ENCODE measurements at places on chromosomes 3 and 15. TPM values are rescaled to one million over a fixed set of nuclear protein-coding genes. Genes with fewer than 3 reads are reported as not detected.

DNA sequence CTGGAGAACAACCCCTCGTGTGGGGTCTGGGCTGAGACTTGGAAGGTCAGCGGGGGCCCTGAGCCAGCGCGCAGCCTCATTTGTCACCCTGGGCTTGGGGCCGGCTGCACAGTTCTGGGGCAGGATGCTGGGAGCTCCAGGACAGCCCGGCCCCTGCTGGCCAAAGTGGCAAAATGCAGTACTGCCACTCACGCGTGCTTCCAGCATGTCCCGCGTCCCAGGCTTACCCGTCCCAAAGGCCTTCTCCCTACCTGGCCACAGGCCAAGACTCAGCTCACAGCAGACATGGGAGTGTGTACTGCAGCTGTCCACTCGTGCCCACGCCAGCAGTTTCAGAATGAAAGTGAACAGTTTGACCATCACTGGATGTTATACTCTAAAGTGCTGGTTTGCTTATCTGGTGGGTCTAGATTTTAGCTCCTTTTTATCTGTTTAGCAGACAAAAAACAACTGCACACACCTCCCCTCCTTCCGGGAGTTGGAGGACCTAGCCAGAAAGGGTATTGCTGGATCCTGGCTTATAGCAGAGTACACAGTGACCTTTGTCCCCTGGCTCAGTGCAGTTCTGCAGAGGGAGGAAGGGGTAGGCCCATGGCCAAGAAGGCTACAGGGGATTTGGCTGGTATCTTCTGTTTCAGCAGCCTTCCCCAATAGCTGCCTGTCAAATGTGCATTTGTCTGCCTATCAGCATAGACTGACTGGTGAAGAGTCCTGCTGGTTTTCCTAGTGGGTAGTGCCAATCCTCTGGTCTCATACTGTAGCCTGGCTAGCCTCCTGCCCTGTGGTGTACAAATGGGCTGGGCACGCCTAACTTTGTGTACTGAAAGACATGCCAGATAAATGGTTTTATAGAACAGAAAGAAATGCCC, 23.2 kb upstream of the IP6K2 start:
- H3K27ac ChIP-seq: no peak overlapping the region
- H3K4me3 ChIP-seq: peak overlapping the region; percentile 57

DNA sequence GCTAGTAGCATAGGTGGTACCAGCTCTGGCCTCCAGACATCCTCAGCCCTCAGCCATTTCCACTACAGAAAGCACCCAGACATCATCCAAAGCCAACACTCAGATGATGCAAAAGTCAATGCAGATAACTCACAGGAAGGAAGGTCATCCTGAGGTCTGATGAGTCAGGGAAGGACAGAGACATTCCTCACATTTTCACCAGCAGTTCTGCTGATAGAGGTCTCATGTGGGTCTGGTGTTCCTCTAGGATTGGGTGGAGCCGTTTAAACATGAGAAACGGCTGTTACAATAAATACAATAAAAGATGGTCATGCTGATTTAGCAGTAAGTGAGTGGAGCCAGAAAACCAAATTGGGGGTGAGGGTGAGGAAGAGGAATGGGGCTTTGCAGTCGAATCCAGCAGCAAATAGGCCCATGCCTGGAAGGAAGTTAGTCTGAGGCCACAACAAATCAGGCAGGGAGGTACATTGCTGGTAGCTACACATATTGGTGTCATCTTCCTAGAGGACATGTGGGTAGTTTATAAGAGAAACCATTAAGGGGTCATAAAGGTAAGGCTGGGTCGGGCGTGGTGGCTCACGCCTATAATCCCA, 33.3 kb upstream of the FLNB start:
- DNase-seq: peak; percentile 71
- no peaks in the 10 kb centered on the region for H3K36me3 ChIP-seq
- peaks cover 10% of the 10 kb centered on the region for H3K4me1 ChIP-seq
- no peak overlapping the region for H3K4me3 ChIP-seq
- H3K27ac ChIP-seq: no peak overlapping the region

- H3K36me3 ChIP-seq: peaks cover 78% of the 10 kb centered on the region
- H3K4me1 ChIP-seq: no peaks in the 10 kb centered on the region
- no peaks in the 10 kb centered on the region for H3K27me3 ChIP-seq
- H3K27ac ChIP-seq: peak within 1 kb of the TSS; percentile 92
- no peak for DNase-seq
These were observed at the start of gene ABCF3 for GRCh38 chr3:184186184-184186901. ABCF3 (plus strand) TSS chr3:184186199; CDS start chr3:184186208, 9 bp downstream.

- peaks cover 13% of the 10 kb centered on the region for H3K4me1 ChIP-seq
- DNase-seq: peak; percentile 74
- no peaks in the 10 kb centered on the region for H3K36me3 ChIP-seq
- no peak overlapping the region for H3K4me3 ChIP-seq
These were observed 49.0 kb upstream of the SLC4A7 start for GRCh38 chr3:27533261-27533607.

DNA sequence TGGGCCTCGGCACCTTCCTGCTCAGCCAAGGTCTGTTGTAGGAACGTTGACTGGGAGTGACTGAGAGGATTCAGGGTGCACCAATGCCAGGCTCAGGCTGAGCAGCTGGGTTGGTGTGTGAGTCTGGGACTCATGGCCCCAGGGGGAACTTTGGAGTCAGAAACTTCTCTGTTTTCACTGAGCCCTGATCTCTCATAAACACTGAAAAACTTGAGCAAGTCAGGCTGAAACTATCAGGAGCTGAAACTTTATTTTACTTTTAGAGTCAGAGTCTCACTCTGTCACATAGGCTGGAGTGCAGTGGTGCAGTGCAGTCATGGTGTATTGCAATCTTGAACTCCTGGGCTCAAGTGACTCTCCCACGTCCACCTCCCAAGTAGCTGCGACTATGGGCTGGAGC, 3.0 kb downstream of the TRAK1 start:
- no peaks in the 10 kb centered on the region for H3K27me3 ChIP-seq
- H3K36me3 ChIP-seq: peaks cover 10% of the 10 kb centered on the region
- no peak for DNase-seq
- H3K4me1 ChIP-seq: peaks cover 4% of the 10 kb centered on the region
- H3K4me3 ChIP-seq: no peak overlapping the region

GRCh38 chr3:184399410-184399809, 19.6 kb downstream of the CHRD start:
- H3K4me1 ChIP-seq: peaks cover 3% of the 10 kb centered on the region
- no peaks in the 10 kb centered on the region for H3K36me3 ChIP-seq
- H3K27me3 ChIP-seq: peaks cover 14% of the 10 kb centered on the region
- H3K27ac ChIP-seq: no peak overlapping the region
- H3K4me3 ChIP-seq: peak overlapping the region; percentile 69
- peak; percentile 77 for DNase-seq

DNA sequence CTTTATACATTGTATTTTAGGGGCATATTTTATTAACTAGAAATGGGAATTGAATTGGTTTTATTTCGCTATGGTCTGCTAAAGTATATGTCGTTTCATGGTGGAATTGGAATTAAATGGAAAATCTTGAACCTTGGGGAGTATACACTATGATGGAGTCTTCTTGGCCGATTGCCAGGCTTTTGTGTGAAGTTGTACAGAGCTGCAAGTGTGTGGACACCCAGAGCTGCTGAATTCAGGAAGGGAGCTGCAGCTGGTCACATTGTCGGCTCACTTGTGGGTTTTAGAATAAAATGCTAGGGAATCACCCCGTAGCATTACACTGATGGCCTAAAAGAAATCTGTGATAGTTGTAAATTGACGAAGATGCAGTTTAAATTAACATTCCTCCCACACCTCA, 35.1 kb downstream of the USP3 start:
- H3K4me3 ChIP-seq: no peak overlapping the region
- DNase-seq: no peak
- no peak overlapping the region for H3K27ac ChIP-seq

DNA sequence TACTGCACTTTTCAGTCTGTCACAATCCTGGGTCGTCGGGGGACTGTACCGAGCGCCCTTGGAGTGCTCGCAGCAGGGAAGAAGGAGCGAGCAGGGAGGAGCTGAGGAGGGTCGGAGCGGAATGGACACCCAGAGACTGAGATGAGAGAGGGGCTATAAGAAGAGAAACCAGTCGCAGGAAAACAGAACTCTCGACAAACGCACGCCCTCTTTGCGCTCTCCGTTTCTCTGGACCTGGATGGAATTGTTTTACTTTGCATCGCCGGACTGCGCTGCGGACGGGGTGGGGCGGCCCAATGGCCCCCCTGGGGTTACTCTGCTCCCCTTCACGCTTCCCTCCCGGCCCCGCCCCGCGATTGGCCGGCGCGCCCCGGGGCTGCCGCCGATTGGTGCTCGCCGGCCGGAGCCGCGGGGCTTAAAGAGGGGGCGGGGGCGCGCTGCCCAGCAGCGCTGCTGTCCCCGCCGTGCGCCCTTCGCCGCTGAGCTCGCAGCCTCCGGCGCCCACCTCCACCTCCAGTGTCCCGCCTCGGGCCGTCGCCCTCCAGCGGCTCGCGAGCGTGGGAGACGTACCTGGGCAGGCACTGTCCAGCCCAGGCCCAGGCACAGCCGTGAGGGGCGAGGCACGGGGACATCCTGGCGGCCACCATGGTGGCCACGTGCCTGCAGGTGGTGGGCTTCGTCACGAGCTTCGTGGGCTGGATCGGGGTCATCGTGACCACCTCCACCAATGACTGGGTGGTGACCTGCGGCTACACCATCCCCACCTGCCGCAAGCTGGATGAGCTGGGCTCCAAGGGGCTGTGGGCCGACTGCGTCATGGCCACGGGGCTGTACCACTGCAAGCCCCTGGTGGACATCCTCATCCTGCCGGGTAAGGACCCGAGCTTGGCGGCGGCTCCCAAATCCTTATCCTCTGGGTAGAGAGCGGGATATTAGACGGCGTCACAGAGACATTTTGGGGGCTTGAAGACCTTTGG, at the start of gene CLDN11:
TSS of gene CLDN11 (plus strand) at position 447 of the 977 bp plus-strand sequence. CDS start at position 646, 199 bp downstream.
- peak within 1 kb of the TSS; percentile 53 for H3K4me3 ChIP-seq
- H3K36me3 ChIP-seq: no peaks in the 10 kb centered on the region
- H3K4me1 ChIP-seq: peaks cover 3% of the 10 kb centered on the region

DNA sequence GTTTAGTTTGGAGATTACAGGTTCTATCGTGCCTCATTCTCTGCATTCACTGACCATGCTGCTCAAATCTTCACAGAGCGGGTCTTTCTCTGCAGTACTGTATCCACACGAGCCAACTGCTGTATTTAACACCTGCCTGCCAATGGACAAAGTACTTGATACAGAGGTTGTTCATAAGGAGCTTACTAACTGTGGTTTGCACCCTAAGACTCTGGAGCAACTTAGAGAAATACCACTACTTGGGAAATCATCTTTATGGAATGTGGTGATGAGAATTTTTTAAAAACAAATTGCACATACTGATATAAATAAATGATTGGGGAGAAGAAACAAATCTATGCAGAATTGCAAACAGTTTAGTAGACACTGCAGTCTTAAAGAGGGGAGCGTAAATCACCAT, 90.0 kb downstream of the PPP2R3A start:
- no peak for DNase-seq
- no peak overlapping the region for H3K27ac ChIP-seq
- no peaks in the 10 kb centered on the region for H3K4me1 ChIP-seq
- H3K4me3 ChIP-seq: no peak overlapping the region

GRCh38 chr15:29773000-29773399, 49.3 kb downstream of the TJP1 start:
- H3K4me3 ChIP-seq: no peak overlapping the region
- peaks cover 46% of the 10 kb centered on the region for H3K36me3 ChIP-seq
- DNase-seq: no peak
- H3K27ac ChIP-seq: no peak overlapping the region
- no peaks in the 10 kb centered on the region for H3K4me1 ChIP-seq

GRCh38 chr3:117286488-117286887, 576.9 kb downstream of the TUSC7 start:
- no peaks in the 10 kb centered on the region for H3K27me3 ChIP-seq
- DNase-seq: no peak
- no peaks in the 10 kb centered on the region for H3K4me1 ChIP-seq
- no peak overlapping the region for H3K27ac ChIP-seq
- H3K36me3 ChIP-seq: no peaks in the 10 kb centered on the region
- no peak overlapping the region for H3K4me3 ChIP-seq

DNA sequence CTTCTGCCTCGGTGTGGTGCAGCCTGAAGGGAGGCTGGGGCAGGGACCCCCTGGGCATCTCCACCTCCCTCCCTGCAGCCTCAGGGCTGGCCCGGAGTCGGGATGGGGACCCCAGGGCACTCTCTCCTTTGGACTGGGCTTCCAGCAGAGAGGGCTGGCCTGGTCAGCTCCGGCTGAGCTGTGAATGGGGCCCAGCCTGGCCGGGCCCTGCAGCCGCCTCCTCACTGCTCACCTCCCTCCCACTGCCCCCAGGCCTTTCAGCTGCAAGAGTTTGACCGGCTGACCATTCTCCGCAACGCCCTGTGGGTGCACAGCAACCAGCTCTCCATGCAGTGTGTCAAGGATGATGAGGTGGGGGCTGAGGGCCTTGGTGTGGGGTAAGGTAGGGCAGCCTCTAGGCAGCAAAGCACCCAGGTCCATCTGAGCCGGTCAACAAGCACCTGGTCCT, 36.0 kb downstream of the PSTPIP1 start:
- no peaks in the 10 kb centered on the region for H3K36me3 ChIP-seq
- no peak overlapping the region for H3K4me3 ChIP-seq
- H3K4me1 ChIP-seq: peaks cover 7% of the 10 kb centered on the region
- no peak overlapping the region for H3K27ac ChIP-seq

DNA sequence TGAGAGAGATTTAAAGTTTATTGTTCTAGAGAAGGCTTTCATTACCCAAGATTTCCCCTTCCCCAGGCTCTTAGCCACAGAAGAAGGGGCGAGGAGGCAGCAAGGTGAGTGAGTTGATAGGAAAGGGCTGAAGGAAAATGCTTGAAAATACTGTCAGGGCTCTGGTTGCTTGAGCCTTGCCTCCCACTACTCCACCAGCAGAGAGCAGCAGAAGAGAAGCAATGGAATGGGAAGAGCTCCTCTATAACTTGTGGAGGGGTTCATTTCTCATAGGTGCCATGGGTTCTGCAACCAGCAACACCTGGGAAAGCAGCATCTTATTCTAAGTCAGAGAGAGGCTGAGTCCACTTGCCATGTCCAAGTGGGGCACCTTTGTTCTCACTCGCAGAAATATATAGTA, 184.0 kb upstream of the CNTN6 start:
- no peak overlapping the region for H3K27ac ChIP-seq
- no peaks in the 10 kb centered on the region for H3K36me3 ChIP-seq
- H3K27me3 ChIP-seq: no peaks in the 10 kb centered on the region

- H3K27me3 ChIP-seq: no peaks in the 10 kb centered on the region
- peaks cover 82% of the 10 kb centered on the region for H3K36me3 ChIP-seq
- DNase-seq: no peak
- no peaks in the 10 kb centered on the region for H3K4me1 ChIP-seq
These were observed 46.6 kb downstream of the DPP8 start for GRCh38 chr15:65470866-65471265.

- no peak overlapping the region for H3K27ac ChIP-seq
- no peaks in the 10 kb centered on the region for H3K4me1 ChIP-seq
- no peak overlapping the region for H3K4me3 ChIP-seq
- H3K27me3 ChIP-seq: peaks cover 6% of the 10 kb centered on the region
These were observed 35.4 kb upstream of the SPRED1 start for GRCh38 chr15:38217191-38217595.

- H3K36me3 ChIP-seq: no peaks in the 10 kb centered on the region
- H3K4me3 ChIP-seq: no peak overlapping the region
- H3K27me3 ChIP-seq: peaks cover 35% of the 10 kb centered on the region
- no peaks in the 10 kb centered on the region for H3K4me1 ChIP-seq
- no peak overlapping the region for H3K27ac ChIP-seq
These were observed 4.3 kb upstream of the SLC6A20 start for GRCh38 chr3:45800611-45801010.

GMPPB gene
- total RNA-seq: 38.2 TPM

TJP1 gene
- total RNA-seq: 131 TPM

ADCY5 gene
- 5.2 TPM for total RNA-seq

CELSR3 gene
- total RNA-seq: 17.3 TPM

SCN11A gene
- total RNA-seq: 0.63 TPM

SLC2A2 gene
- 0.20 TPM for total RNA-seq

CFAP161 gene
- not detected for total RNA-seq

SAMD7 gene
- not detected for total RNA-seq
